ENCODE measurements at places on chromosomes 3 and 15. TPM values are rescaled to one million over a fixed set of nuclear protein-coding genes. Genes with fewer than 3 reads are reported as not detected.

The UROC1 gene
- total RNA-seq = not detected

The SLC28A2 gene
- not detected for total RNA-seq

The QTRT2 gene
- total RNA-seq = 23.7 TPM

The ITGA11 gene
- total RNA-seq = 81.1 TPM

The SNUPN gene
- 41.5 TPM for total RNA-seq

The ITIH3 gene
- total RNA-seq = under 0.01 TPM

The FEZF2 gene
- not detected for total RNA-seq

The FOXB1 gene
- not detected for total RNA-seq

The LRTM1 gene
- total RNA-seq = not detected

The ADCY5 gene
- under 0.01 TPM for total RNA-seq

The ACTRT3 gene
- 4.3 TPM for total RNA-seq

The BFSP2 gene
- total RNA-seq = not detected

The DET1 gene
- total RNA-seq = 11.5 TPM

The C3orf52 gene
- 10.7 TPM for total RNA-seq

The VEPH1 gene
- total RNA-seq = 27.4 TPM

The GPR160 gene
- 0.90 TPM for total RNA-seq

The FBXL22 gene
- total RNA-seq = 0.54 TPM

The ACOX2 gene
- 19.2 TPM for total RNA-seq

The ASB14 gene
- total RNA-seq = not detected

The ATP13A4 gene
- total RNA-seq = not detected

The SH2D7 gene
- not detected for total RNA-seq

The TIPIN gene
- 21.5 TPM for total RNA-seq

The UBE2Q2 gene
- total RNA-seq = 58.6 TPM

The EXD1 gene
- total RNA-seq = not detected

The DGKG gene
- 0.27 TPM for total RNA-seq

The TLR9 gene
- total RNA-seq = not detected

The MAN2C1 gene
- 92.6 TPM for total RNA-seq

The STAB1 gene
- 0.90 TPM for total RNA-seq

The RBM5 gene
- 104 TPM for total RNA-seq

The COLQ gene
- total RNA-seq = 1.8 TPM

The TMIE gene
- total RNA-seq = not detected

The MUSTN1 gene
- not detected for total RNA-seq

The LMAN1L gene
- total RNA-seq = not detected

The CIDEC gene
- total RNA-seq = not detected

The ST8SIA2 gene
- 0.25 TPM for total RNA-seq

The ISG20 gene
- total RNA-seq = 1.9 TPM

The ALDH1A2 gene
- 0.08 TPM for total RNA-seq

The TM4SF4 gene
- total RNA-seq = not detected

The MOBP gene
- total RNA-seq = not detected

The KCNMB2 gene
- total RNA-seq = 0.41 TPM

The PCOLCE2 gene
- total RNA-seq = 31.6 TPM

The TMEM43 gene
- 109 TPM for total RNA-seq

The SPTBN5 gene
- 0.57 TPM for total RNA-seq

The CLDN11 gene
- total RNA-seq = 661 TPM

The TMEM212 gene
- not detected for total RNA-seq

The POTEB gene
- not detected for total RNA-seq

The POC1A gene
- total RNA-seq = 10.0 TPM

The GOLGA6B gene
- total RNA-seq = not detected

The PLA2G4B gene
- 0.49 TPM for total RNA-seq

The TF gene
- total RNA-seq = 4.0 TPM
